ENCODE measurements at places on chromosomes 6 and 20. TPM values are rescaled to one million over a fixed set of nuclear protein-coding genes. Genes with fewer than 3 reads are reported as not detected.

MLIP gene
- total RNA-seq: not detected

LY6G6D gene
- not detected for total RNA-seq

PTK6 gene
- total RNA-seq: 0.31 TPM

CDSN gene
- not detected for total RNA-seq

KIAA1586 gene
- total RNA-seq: 18.5 TPM

ADGB gene
- 0.22 TPM for total RNA-seq

CCN6 gene
- total RNA-seq: not detected

- H3K27me3 ChIP-seq: no peaks in the 10 kb centered on the region
- no peak overlapping the region for H3K27ac ChIP-seq
- no peak for DNase-seq
- no peaks in the 10 kb centered on the region for H3K36me3 ChIP-seq
- H3K4me1 ChIP-seq: no peaks in the 10 kb centered on the region
- no peak overlapping the region for H3K4me3 ChIP-seq
Measured at GRCh38 chr6:56079751-56080540, 167.4 kb downstream of the COL21A1 start.

GRCh38 chr20:48657426-48658197 lies 170.2 kb downstream of the PREX1 start:
- H3K36me3 ChIP-seq: peaks cover 46% of the 10 kb centered on the region
- H3K4me1 ChIP-seq: no peaks in the 10 kb centered on the region
- no peak overlapping the region for H3K4me3 ChIP-seq
- H3K27ac ChIP-seq: no peak overlapping the region
- DNase-seq: peak; percentile 74
- H3K27me3 ChIP-seq: no peaks in the 10 kb centered on the region

- DNase-seq: no peak
- no peaks in the 10 kb centered on the region for H3K27me3 ChIP-seq
- no peaks in the 10 kb centered on the region for H3K4me1 ChIP-seq
Measured at GRCh38 chr6:139841794-139842215, 467.4 kb upstream of the CITED2 start.

GRCh38 chr6:40848868-40849514 lies 190.0 kb downstream of the UNC5CL start:
- DNase-seq: no peak
- H3K27ac ChIP-seq: no peak overlapping the region
- H3K27me3 ChIP-seq: no peaks in the 10 kb centered on the region
- H3K36me3 ChIP-seq: no peaks in the 10 kb centered on the region
- no peak overlapping the region for H3K4me3 ChIP-seq
- no peaks in the 10 kb centered on the region for H3K4me1 ChIP-seq

DNA sequence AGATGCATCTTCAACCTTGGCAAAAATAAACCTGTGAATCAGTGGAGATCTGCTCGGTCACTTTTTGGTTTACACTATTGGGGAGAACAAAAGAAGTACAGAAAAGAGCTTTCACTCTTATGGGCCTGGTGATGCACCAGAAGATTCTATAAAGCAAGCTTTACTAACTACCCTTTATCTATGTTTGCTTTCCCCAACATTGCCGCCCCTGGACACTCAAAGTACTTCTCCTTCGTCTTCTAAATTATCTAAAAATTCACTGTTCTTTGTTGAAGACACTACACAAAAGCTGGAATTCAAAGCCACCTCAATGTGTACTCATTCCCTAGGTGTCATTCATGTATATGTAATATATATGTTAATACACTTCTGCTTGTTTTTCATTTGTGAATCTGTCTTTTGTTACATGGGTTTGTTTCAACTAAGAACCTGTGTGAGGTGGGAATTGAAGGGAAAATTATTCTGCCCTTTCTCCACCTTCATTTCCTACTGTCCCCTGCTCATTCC lies 97.9 kb upstream of the BTN3A2 start:
- peaks cover 13% of the 10 kb centered on the region for H3K4me1 ChIP-seq
- H3K4me3 ChIP-seq: no peak overlapping the region

GRCh38 chr20:44583157-44583556 lies 778 bp downstream of the PKIG start:
- no peak overlapping the region for H3K27ac ChIP-seq
- no peaks in the 10 kb centered on the region for H3K36me3 ChIP-seq
- DNase-seq: no peak
- H3K4me3 ChIP-seq: no peak overlapping the region
- H3K27me3 ChIP-seq: no peaks in the 10 kb centered on the region

GRCh38 chr6:32838114-32838958 lies at the start of gene TAP2:
TAP2 (minus strand) TSS chr6:32838739; CDS start chr6:32838233, 506 bp downstream.
- H3K36me3 ChIP-seq: peaks cover 47% of the 10 kb centered on the region
- peak; percentile 98 for DNase-seq
- H3K27me3 ChIP-seq: no peaks in the 10 kb centered on the region
- peaks cover 78% of the 10 kb centered on the region for H3K4me1 ChIP-seq
- H3K4me3 ChIP-seq: peak within 1 kb of the TSS; percentile 75
- H3K27ac ChIP-seq: peak within 1 kb of the TSS; percentile 77

- no peak overlapping the region for H3K27ac ChIP-seq
- H3K36me3 ChIP-seq: no peaks in the 10 kb centered on the region
- DNase-seq: no peak
- no peak overlapping the region for H3K4me3 ChIP-seq
- H3K4me1 ChIP-seq: no peaks in the 10 kb centered on the region
- no peaks in the 10 kb centered on the region for H3K27me3 ChIP-seq
Measured at GRCh38 chr6:163218361-163218894, 196.1 kb upstream of the QKI start.

GRCh38 chr20:63280929-63281545 lies 8.4 kb downstream of the ARFGAP1 start:
- H3K27ac ChIP-seq: no peak overlapping the region
- H3K4me1 ChIP-seq: no peaks in the 10 kb centered on the region
- H3K4me3 ChIP-seq: no peak overlapping the region
- peaks cover 14% of the 10 kb centered on the region for H3K36me3 ChIP-seq
- DNase-seq: no peak

- H3K27ac ChIP-seq: no peak overlapping the region
- H3K4me3 ChIP-seq: no peak overlapping the region
- no peaks in the 10 kb centered on the region for H3K27me3 ChIP-seq
- DNase-seq: no peak
Measured at GRCh38 chr20:45998337-45998736, 10.4 kb upstream of the MMP9 start.

DNA sequence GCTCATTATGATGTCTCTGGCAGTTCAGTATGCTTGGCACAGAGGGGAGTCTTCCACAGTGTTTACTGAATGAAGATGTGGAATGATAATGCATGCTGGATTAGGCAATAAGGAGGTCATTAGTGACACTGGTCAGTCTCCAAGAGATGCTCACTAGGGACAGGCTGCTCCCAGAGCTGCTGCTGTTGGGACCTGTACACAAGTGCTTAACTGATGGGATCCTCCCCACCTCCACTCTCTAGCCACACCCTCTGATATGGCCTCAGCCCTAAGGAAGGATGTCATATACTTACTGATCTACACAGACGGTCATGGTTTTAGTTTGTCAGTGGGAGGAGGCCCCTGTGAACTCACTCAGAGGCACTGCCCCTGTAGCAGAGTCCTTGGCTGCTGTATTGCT lies 73.4 kb downstream of the MYB start:
- no peaks in the 10 kb centered on the region for H3K27me3 ChIP-seq
- no peaks in the 10 kb centered on the region for H3K4me1 ChIP-seq
- no peak overlapping the region for H3K27ac ChIP-seq
- no peak overlapping the region for H3K4me3 ChIP-seq

- no peak overlapping the region for H3K27ac ChIP-seq
- H3K27me3 ChIP-seq: no peaks in the 10 kb centered on the region
- H3K4me3 ChIP-seq: peak overlapping the region; percentile 15
- no peaks in the 10 kb centered on the region for H3K36me3 ChIP-seq
- DNase-seq: peak; percentile 70
- peaks cover 82% of the 10 kb centered on the region for H3K4me1 ChIP-seq
Measured at GRCh38 chr6:24960991-24961475, 25.3 kb upstream of the RIPOR2 start.

DNA sequence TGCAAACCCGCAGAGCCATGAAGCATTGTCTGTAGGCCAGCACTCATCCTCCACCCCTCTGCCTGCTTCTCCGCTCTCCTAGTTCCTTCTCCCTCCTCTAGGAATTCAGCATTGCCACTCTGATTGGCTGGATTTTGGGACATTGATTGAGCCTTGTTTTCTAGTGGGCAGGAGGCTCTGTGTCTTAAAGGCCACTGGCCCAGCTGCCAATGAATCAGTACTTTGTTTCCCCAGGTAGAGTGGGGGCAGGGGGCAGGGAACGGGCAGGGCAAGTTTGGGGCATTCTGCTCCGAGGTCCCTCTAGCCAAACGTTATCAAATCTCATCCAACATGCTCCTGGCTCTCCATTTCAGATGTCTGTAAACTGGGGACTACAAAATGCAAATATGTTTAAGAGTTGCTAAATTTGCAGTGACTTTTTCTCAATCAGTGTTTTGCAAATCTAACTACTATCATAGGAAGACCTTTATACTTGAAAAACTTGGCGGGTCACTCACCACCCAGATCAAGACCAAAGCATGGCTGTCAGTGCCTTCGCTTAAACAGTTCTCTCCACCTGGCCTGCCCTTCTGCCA lies 10.4 kb upstream of the BPI start:
- no peak overlapping the region for H3K4me3 ChIP-seq
- H3K36me3 ChIP-seq: no peaks in the 10 kb centered on the region
- no peaks in the 10 kb centered on the region for H3K27me3 ChIP-seq
- DNase-seq: no peak
- H3K27ac ChIP-seq: no peak overlapping the region

DNA sequence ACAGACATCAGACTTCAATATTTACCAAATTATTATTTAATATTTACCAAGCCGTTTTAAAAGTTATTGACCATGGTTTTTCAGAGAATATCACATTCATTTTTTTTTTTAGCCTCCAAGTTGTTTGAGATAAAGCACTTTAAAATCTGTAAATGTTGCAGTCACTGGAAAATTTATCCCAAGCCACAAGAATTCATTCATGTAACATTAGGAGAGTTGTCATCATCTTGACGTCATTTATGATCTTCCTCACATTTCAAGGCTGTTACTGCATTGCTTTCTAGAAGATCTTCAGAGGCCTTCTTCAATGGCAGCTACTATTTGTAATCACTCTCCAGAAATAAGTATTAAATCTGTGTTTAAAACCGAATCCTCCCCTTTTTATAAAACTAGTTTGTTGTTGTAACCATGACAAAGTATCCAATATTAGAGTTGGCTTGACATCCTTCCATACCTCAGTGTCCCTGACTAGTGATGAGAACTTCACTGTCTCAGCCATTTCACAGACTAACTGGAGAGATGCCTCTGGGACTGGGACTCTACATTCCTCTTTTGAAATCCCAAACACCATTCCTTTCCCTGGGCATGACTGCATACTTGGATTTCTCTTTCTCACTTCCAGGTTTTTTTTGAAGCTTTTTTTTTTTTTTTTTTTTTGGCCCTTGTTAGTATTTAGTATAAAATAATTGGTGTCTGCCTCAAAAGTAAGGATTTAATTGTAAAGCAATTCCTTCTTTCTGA lies 100.1 kb downstream of the ZFAND3 start:
- H3K27me3 ChIP-seq: no peaks in the 10 kb centered on the region
- H3K4me1 ChIP-seq: peaks cover 18% of the 10 kb centered on the region
- no peak overlapping the region for H3K4me3 ChIP-seq

DNA sequence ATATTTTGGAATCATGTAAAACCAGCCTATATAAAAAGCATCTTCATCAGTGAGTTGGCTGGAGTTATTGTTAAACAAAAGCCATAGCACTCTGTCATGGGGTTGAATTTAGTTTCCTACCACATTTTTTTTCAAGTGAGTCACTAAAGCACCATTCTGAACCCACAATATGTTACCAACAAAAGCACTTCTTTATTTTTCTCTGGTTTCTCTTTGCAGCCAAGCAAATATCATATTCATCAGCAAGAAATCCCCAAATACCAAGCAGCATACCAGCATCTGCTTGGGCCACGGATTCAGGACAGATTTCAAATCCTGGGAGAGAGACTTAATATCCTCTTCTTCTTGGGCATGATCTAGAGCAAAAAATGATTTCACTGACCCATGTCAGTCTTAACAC lies 441.4 kb downstream of the BCKDHB start:
- H3K36me3 ChIP-seq: no peaks in the 10 kb centered on the region
- no peaks in the 10 kb centered on the region for H3K4me1 ChIP-seq
- DNase-seq: no peak

DNA sequence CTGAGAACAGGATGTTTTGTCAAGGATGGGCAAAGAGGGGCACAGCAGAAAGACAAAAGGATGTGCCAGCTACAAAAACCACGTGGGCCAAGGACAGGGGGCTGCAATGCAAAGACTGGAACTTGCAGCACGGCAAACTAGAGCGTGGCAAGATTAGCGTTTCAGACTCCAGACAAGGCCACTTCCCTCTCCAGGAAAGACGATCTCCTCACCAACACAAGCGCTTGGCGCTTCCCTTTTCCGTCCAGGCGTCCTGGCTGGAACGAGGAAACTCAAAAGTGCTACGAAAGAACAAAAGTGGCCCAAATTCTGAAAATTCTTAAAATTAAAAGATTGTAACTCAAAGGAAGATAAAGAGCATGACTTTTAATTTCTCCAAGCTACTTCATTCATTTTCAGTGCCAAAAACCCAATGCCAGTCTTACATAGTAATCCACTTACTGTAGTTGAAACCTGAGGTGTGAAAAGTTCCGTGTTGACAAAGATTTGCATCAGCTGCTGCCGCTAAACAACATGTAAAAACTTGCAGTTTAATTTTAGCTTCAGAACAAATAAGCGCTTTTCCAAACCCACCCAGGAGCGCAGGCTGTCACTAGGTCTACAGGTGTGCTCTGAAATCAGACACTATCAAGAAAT lies 207.1 kb upstream of the RREB1 start:
- no peak for DNase-seq
- H3K27me3 ChIP-seq: no peaks in the 10 kb centered on the region
- no peak overlapping the region for H3K4me3 ChIP-seq

DNA sequence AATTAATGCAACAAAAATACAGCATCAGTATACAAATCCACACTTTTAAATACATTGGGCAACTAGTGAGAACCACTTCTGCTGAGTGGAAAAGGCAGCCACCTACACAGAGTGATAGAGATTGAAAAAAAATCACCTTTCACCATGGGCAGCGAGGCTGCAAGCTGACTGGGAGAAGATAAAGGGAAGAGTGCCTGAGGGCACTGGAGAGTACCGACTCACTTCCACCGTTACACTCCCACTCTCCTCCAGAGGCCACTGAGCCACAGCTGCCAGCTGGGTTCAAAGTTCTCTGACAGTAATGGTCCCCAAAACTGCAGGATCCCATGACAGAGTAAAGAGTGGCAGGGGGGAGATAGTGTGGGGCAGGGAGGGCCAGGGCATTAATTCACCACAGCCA lies 24.1 kb downstream of the PXT1 start:
- H3K36me3 ChIP-seq: no peaks in the 10 kb centered on the region
- H3K27me3 ChIP-seq: no peaks in the 10 kb centered on the region
- no peak for DNase-seq
- peaks cover 8% of the 10 kb centered on the region for H3K4me1 ChIP-seq
- H3K27ac ChIP-seq: no peak overlapping the region

GRCh38 chr6:35668744-35669450 lies 19.8 kb downstream of the FKBP5 start:
- H3K27me3 ChIP-seq: no peaks in the 10 kb centered on the region
- peaks cover 74% of the 10 kb centered on the region for H3K4me1 ChIP-seq
- DNase-seq: no peak
- peak overlapping the region; percentile 9 for H3K27ac ChIP-seq
- H3K4me3 ChIP-seq: peak overlapping the region; percentile 33
- H3K36me3 ChIP-seq: no peaks in the 10 kb centered on the region

GRCh38 chr20:63158352-63158751 lies 57.6 kb downstream of the YTHDF1 start:
- H3K36me3 ChIP-seq: no peaks in the 10 kb centered on the region
- no peak overlapping the region for H3K4me3 ChIP-seq
- no peaks in the 10 kb centered on the region for H3K27me3 ChIP-seq
- H3K27ac ChIP-seq: no peak overlapping the region
- H3K4me1 ChIP-seq: no peaks in the 10 kb centered on the region

GRCh38 chr20:59125836-59126235 lies 37.8 kb upstream of the ZNF831 start:
- H3K4me3 ChIP-seq: no peak overlapping the region
- H3K27me3 ChIP-seq: no peaks in the 10 kb centered on the region
- no peaks in the 10 kb centered on the region for H3K36me3 ChIP-seq
- peaks cover 36% of the 10 kb centered on the region for H3K4me1 ChIP-seq
- no peak overlapping the region for H3K27ac ChIP-seq

Data from CD8-positive, alpha-beta memory T cell (primary cell).